ENCODE measurements at places on chromosomes 11 and 22.
A peak's percentile ranks its signal among the peaks of the same experiment; 100 is the strongest.

- DNase-seq, result no peak
Observed at GRCh38 chr11:2300290-2300935, 1.3 kb downstream of the C11orf21 start.

GRCh38 chr22:50485221-50486131, 1.2 kb upstream of the MIOX start:
- DNase-seq, result no peak

- no peak for DNase-seq
Observed at GRCh38 chr22:38260761-38261681, 11.8 kb downstream of the TMEM184B start.

GRCh38 chr11:129750343-129751292, 65.0 kb upstream of the TMEM45B start:
- DNase-seq, result peak; percentile 59

GRCh38 chr11:76781807-76782530, 1.2 kb upstream of the TSKU start:
- DNase-seq, result no peak

DNA sequence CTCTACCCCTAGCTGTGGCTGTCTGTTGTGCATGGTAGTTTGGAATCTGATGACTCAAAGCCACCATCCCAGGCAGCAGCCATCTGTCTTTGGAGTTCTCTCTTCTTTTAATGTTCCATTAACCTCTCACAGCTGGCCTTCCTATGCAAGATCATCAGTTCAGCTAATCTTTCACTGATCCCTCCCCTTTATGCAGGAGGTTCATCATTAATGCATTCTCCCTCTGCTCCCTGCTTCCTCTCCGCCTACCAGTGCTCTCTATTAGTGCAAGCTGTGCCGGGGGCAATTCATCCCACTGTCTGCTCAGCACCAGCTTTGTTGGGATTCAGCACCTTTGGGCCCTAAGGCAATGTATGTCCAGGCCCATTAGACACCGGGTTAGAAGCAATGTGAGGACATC, 413.0 kb upstream of the LRRC4C start:
- DNase-seq, result no peak

DNA sequence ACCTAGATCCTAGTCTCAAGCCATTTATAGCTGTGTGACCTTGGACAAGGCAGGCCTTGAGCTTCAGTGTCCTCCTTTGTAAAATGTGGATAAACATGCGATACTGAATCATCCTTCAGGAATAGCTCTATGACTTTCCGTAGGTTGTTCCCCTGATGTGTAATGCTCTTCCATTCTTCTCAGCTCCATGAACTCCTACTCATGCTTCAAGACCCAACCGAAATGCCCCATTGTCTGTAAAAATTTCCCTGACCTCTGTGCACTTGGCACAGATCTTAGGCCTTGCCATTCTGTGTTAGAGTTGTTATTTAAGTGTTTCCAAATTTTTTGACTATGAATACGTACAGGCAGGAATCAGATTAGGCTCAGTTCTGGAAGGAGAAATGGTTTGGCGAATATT, 3.3 kb upstream of the BEST1 start:
- DNase-seq, result no peak

- DNase-seq, result no peak
Observed at GRCh38 chr11:80435345-80435744, 994.5 kb upstream of the TENM4 start.

GRCh38 chr22:36081023-36081431, 52.4 kb upstream of the RBFOX2 start:
- DNase-seq, result no peak

DNA sequence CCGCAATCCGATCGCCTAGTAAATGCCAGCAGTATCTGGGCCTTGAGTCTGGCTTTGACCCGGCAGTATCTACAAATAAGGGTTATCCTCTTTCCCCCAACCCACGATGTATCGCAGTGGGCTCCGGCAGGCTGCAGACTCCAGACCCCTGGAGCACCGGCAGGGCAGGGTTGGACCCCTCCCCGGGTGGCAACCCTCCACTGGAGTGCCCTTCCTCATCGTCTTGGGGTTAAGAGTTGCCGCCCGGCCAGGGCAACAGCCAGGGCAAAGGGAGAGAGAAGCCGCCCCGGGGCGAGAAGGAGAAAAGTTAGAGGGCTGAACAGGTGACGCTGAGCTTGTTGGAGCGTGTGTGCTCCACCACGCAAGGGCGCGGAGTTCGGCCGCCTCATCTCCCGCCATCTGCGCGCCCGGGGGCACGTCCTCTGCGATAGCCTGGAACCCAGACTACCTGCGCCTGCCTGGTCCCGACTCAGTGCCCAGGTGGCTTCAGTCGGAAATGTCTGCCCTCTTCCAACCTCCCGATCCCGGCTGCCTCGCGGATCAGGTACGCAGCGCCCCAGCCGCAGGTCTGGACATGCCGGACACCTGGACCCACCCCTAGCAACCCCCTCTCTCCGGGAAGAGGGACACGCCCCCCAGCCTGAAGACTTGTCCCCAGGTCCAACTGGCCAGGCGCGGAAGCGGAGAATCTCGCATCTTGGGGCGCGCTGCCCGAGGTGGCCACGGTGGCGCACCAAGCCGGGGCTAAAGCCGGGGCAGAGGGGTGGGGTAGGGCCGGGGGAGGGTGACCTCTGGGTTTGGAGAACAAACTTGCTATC, 1.2 kb downstream of the DSCAML1 start:
- no peak for DNase-seq

DNA sequence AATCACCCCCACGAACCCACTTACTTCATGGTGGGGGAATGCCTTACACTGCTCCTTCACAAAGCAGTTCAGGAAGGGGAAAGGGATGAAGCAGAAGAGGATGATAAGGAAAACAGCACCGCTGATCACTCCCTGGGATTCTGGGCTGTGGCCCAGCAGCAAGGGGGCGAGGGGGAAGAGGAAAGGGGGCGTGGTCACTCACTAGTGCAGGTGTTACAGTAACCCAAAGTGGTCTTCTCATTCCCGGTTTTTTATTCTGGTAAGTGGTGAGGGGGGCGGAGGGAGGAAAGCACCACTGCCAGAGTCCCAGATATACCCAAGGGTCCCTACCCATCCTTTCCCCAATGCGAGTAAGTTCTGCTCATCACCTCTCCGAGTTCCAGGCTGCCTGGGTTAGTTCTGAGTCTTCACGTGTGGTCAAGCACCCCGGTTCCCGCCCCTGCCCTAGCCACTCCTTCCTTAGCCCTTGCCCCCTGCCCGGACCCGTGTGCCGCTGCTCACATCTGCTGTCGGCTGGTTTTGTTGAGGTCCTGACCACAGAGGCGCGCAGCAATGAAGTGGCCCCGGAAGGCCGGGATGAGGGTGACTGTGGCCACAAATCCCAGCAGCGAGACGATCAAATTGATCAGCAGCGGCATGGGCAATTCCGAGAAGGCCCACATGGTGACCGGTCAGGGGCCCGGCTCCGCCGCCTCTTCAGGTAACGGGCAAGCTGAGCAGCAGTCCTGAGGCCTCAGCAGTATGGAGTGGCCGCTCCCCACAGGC, 477 bp downstream of the DPAGT1 start:
- no peak for DNase-seq

DNA sequence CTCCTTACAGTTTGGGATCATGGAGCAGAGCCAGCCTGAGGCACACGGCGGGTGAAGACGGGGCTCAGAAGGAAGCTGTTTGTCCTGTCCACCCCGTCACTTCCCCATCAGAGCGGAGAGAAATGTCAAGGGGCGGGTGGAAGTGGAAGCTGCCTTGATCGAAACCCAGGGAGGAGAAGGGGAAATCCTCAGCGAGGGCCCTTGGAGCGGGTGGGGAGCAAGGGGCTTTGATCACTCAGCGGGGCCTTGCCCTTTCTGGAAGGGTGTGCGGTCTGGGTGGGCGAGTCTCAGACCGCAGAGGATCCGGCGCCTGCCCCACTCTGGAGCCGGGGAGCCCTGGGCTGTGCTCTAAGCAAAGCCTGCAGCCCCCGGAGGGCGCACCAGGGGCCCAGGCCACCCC, 320.4 kb downstream of the NTM start:
- DNase-seq, result no peak

- DNase-seq, result no peak
Observed at GRCh38 chr11:47731475-47731874, 16.3 kb upstream of the AGBL2 start.

- no peak for DNase-seq
Observed at GRCh38 chr22:22031183-22031945, 48.8 kb upstream of the TOP3B start.

- peak; percentile 68 for DNase-seq
Observed at GRCh38 chr11:46392421-46393230, 1.1 kb upstream of the CHRM4 start.

All from CD4-positive, alpha-beta T cell treated with Interleukin-4 for 4 hours (primary cell).